T-helper 2 cell (primary cell): ENCODE measurements at places on chromosomes 5 and 9.

GRCh38 chr5:76376866-76377230, 26.2 kb upstream of the IQGAP2 start:
- DNase-seq, result no peak

GRCh38 chr5:132451387-132451786, 39.2 kb downstream of the IRF1 start:
- DNase-seq, result no peak

DNA sequence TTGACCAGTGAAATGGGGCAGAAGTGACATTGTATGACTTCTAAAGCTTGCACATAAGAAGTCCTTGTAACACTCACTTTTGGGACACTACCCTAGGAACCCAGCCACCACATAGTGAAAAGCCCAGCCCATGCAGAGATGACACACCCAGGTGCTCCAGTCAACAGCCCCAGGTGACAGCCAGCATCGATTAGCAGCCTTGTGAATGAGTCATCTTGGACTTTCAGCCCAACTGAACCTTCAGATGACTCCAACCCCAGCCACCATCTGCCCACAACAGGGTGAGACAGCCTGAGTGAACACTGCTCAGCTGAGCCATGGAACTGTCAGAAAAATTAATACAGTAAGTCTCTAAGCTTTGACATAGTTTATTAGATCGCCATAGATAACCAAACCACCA, 458.6 kb downstream of the ZSWIM6 start:
- no peak for DNase-seq

DNA sequence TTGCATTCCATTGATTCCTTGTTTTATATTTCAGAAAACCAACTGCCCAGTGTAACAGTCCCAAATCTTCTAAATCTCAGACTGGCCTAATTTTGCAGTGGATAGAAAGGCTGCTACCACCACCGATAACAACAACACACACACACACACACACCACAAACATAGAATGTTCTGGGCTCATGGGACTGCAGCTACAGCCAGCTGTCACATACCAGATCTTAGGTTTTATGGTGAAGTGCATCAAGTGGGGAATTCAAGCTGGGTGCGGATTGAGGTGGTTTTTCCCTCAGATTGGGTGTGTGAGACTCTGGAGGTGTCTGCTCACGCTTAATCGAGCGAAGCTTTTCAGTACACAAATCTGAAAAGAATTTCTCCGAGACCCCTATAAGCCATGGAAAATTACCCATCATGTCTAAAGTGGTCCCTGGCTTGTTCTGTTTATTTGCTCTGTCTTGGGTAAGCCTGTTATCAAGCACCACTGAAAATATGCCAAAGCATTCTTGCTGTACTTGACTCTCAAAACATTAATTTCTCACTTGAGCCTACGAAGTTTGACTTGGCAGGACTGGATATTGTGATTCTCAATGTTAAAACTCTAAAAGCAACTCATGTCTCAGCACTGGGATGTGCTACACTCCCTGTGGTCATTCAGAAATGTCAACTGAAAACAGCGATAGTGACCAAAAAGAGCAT, 71.1 kb downstream of the ALDH7A1 start:
- DNase-seq, result no peak

- no peak for DNase-seq
Observed at GRCh38 chr9:3969590-3970260, 330.1 kb downstream of the GLIS3 start.

DNA sequence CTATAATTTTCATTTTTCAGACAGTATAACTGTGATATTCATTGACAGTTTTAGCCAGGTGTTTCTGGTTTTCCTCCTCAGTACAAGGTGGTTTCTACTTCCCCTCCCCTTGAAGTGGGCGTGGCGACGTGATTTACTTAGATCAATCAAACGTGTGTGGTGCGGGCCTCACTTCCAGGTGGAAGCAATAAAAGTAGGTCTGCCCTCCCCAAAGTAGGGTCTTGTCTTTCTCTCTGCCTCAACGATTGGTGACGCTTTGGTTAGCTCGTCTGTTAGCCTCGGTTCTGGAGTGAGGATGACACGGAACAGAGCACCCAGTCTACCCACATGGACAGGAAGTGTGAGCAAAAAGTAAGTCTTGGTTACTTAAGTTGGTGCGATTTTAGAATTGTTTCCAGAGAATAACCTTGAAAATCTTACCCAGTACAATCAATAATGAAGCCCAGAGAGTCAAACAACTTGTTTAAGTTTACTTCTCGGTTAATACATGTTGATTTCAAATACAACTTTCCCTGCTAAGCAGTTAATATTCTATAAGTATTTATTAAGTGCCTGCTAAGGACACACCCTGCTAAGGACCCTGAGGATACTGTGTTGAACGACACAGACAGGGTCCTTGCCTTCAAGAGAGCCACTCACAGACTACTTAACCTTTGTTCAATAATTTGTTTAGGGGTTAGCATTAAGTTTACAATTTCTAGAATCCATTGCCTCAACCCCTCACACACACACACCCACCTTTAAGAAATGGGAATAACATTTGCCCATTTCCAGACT, 48.4 kb downstream of the COX7C start:
- DNase-seq, result no peak

DNA sequence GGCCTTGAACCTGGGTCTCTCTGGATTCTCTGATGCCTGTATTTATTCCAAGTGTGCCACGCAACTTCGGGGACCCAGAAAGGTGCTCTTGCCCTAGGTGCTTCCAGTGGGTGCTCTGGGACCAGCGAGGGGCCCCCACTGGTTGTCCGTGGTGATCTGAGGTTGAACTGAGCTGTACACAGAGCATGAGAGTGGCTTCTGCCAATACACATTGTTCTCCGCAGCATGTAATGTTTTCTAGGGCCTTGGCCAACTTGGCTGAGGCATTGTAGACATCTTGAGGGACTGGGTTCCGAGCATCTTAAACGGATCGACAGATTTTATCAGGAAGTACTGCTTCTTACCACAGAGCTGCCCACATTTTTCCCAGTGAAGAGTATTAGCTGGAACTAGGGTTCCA, 117.9 kb downstream of the MTX3 start:
- no peak for DNase-seq

GRCh38 chr9:107224252-107224651, 58.8 kb upstream of the RAD23B start:
- no peak for DNase-seq

GRCh38 chr9:84189904-84190303, 150.7 kb downstream of the SLC28A3 start:
- DNase-seq, result no peak

DNA sequence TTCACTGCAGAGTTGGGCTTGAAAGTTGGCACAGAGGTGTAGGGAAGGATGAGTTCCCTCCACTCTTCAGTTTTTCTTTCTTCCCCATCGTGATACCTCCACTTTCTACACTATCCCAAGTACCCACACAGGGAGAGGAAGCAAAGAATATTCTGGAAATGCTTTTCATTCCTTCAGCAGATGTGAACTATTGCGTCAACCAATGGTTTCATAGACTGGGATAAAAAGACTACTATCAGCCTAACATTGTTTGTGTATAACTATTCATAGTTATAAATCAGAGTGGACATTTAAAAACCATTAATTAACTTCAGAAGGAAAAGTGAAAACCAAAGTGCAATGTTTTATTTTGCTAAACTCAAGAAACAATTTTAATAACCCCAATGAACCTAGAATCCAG, 63.6 kb upstream of the MAMDC2 start:
- no peak for DNase-seq

- DNase-seq, result peak; percentile 37
Observed at GRCh38 chr9:21443849-21444625, 3.8 kb downstream of the IFNA1 start.
